H1 (cell line): ENCODE measurements at places on chromosomes 6 and 20. TPM values are rescaled to one million over a fixed set of nuclear protein-coding genes. Genes with fewer than 3 reads are reported as not detected.
A peak's percentile ranks its signal among the peaks of the same experiment; 100 is the strongest.

- H3K27me3 ChIP-seq, result peaks cover 5% of the 10 kb centered on the region
- H3K4me3 ChIP-seq, result peak overlapping the region; percentile 6; the same call in 1 of the 2 replicates
Observed at GRCh38 chr20:59526242-59527225, 77.8 kb upstream of the PHACTR3 start.

DNA sequence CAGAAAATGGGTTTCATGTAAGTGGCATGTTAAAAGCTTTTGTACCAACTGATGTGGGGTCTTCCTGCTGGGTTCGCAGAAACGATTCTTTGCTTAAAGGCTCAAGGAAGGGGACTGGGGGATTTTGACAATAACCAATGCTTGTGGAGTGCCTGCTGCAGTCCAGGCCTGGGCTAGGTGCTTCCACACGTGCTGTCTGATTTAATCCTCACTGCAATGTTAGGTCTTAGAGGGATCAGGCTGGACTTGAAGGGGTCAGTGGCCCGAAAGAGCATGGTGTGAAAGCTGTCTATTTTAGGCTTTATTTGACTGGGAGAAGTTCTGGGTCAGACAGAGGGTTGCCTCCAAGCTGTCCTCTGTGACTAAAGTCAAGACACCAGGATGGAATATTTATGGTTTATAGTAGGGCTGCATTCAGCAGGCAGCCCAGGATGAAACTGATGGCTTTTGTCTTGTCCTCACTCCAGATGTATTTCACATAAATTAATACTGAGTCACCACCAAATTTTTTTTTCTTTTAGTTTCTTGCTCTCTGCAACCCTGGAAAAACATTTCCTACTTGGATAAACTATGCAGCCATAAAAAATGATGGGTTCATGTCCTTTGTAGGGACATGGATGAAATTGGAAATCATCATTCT, 219.1 kb downstream of the ZMYND8 start:
- DNase-seq, result no peak
- no peaks in the 10 kb centered on the region for H3K27me3 ChIP-seq
- H3K36me3 ChIP-seq, result no peaks in the 10 kb centered on the region
- H3K4me1 ChIP-seq, result no peaks in the 10 kb centered on the region
- H3K27ac ChIP-seq, result no peak overlapping the region

DNA sequence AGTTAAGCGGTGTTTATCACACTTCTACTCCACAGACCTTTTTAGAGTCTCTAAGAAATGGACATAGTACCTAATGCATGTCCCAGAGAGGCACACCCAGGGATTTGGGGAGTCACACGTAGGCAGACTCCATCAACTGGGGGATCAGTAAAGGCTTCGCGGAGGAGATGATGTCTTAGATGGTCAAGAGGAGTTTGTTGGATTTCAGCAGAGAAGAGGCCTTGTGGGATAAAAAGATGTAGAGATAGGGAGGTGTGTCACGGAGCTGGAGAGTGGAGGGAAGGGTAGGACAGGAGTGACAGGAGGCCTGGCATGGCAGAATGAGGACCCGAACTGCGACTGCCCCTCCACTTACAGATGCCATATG, 9.1 kb downstream of the DYNLRB1 start:
- H3K27me3 ChIP-seq, result no peaks in the 10 kb centered on the region
- no peak for DNase-seq
- peaks cover 3% of the 10 kb centered on the region; the same call in 1 of the 2 replicates for H3K4me1 ChIP-seq
- H3K4me3 ChIP-seq, result no peak overlapping the region
- H3K36me3 ChIP-seq, result peaks cover 19% of the 10 kb centered on the region

GRCh38 chr6:106912091-106912490, 62.4 kb downstream of the CD24 start:
- DNase-seq, result no peak
- no peak overlapping the region for H3K4me3 ChIP-seq
- no peaks in the 10 kb centered on the region for H3K36me3 ChIP-seq
- no peaks in the 10 kb centered on the region for H3K27me3 ChIP-seq

POLH gene
- 11.3 and 12.4 TPM in 2 replicates for total RNA-seq

DNA sequence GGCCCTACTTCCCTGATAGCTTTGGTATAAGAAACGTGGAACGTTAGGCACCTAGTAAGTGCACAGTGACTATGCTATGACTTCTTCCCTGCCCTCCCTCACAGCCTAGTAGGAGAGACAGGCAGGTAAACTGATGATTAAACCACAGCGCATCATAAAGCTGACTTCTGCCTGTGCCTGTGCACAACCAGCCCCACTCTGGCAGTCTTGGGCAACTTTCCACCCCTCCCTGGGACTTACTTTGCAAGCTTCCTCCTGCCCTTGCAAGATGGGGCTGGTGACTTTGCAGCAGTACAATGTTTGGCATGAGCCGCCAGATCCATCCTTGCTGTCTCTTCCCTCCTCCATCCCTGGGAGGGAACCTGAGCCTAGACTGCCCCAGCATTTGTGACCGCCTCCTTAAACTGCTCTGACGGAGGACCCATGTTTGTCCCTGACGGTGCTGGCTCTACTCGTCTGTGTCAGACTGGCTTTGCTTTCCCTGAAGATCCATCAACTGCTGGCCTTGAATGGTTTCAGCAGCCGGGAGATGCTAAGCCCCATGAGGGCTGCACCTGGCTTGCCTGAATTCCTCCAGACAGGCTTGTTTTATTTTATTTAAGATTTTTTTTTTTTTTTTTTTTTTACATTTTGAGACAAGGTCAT, 36.1 kb downstream of the EFCAB8 start:
- no peak for DNase-seq
- H3K36me3 ChIP-seq, result no peaks in the 10 kb centered on the region
- no peak overlapping the region; the same call in 1 of the 2 replicates for H3K27ac ChIP-seq
- H3K4me1 ChIP-seq, result peaks cover 10% of the 10 kb centered on the region
- no peaks in the 10 kb centered on the region for H3K27me3 ChIP-seq

RNF146 gene
- 28.8 and 30.8 TPM in 2 replicates for total RNA-seq

DNA sequence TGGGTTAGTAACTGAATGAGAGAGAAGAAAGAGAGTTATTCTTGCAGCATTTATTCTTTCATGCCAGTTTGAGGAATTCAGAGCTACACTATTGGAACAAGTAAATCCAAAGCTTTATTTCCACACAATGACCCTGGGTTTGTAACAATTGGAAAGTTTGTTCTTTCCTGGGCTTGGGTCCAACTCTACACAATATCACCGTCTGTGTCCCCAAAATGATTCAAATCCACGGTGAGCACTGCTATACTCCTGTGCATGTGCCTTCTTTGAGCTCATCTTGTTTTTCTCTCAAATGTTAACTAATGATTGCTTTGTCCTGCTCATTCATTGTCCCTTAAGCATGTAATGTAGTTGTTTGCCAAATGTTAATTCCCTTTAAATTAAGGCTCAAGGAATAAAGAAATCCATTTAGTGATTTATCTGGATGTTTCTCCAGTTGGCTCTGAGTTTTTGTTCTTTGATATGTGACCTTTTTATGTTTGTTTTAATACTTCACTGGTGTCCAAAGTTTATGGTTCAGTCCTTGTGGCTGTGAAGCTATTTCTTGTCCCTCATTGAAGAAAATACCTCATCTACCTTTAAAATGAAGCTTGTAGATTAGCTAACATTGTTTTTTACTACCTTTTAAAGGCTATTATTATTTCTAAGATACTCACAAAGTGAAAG, 20.5 kb upstream of the CRISP3 start:
- H3K27me3 ChIP-seq, result no peaks in the 10 kb centered on the region
- no peak for DNase-seq
- no peaks in the 10 kb centered on the region for H3K4me1 ChIP-seq
- H3K4me3 ChIP-seq, result no peak overlapping the region

LAMA2 gene
- 3.6 and 3.8 TPM in 2 replicates for total RNA-seq

CEP162 gene
- 10.4 and 10.6 TPM in 2 replicates for total RNA-seq

ZNF334 gene
- 15.9 and 17.8 TPM in 2 replicates for total RNA-seq

MRPL14 gene
- total RNA-seq, result 81.8 and 82.0 TPM in 2 replicates

- no peak for DNase-seq
- H3K4me1 ChIP-seq, result 0 out of 2 replicates have a peak, but pooled peaks cover 2% of the 10 kb centered on the region
- H3K36me3 ChIP-seq, result no peaks in the 10 kb centered on the region
- no peaks in the 10 kb centered on the region for H3K27me3 ChIP-seq
Observed at GRCh38 chr6:47700053-47700452, 1.7 kb downstream of the ADGRF4 start.

TUBE1 gene
- total RNA-seq, result 14.8 and 15.9 TPM in 2 replicates

- no peak overlapping the region for H3K27ac ChIP-seq
- H3K4me1 ChIP-seq, result no peaks in the 10 kb centered on the region
- no peak overlapping the region for H3K4me3 ChIP-seq
- DNase-seq, result no peak
Observed at GRCh38 chr6:97361286-97361685, 78.3 kb upstream of the MMS22L start.

- H3K4me3 ChIP-seq, result no peak overlapping the region
- H3K27ac ChIP-seq, result no peak overlapping the region
- DNase-seq, result no peak
- peaks cover 12% of the 10 kb centered on the region for H3K4me1 ChIP-seq
Observed at GRCh38 chr6:40986364-40986763, 52.7 kb downstream of the UNC5CL start.

DNA sequence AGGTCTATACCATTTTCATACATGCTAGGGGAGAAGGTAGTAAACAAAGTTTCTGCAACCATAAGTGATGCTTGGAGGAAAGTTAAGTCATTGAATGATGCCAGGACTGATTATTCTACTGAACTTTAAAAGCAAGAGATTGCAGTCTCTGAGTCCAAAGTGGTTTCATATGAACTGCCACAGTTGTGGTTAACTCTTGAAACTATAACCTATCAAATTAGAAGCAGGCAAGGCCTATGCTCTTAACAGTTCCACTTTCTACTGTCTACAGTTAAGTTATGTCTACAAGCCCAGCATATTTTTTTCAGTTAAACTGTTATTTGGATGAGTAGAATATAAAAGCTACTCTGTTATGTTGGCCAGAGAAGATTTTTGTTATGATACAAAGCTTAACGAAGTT, 326.5 kb upstream of the RUNX2 start:
- H3K27ac ChIP-seq, result no peak overlapping the region
- no peak for DNase-seq
- no peaks in the 10 kb centered on the region for H3K36me3 ChIP-seq
- H3K4me3 ChIP-seq, result no peak overlapping the region
- H3K27me3 ChIP-seq, result no peaks in the 10 kb centered on the region

- no peaks in the 10 kb centered on the region for H3K27me3 ChIP-seq
- no peak overlapping the region for H3K27ac ChIP-seq
- H3K36me3 ChIP-seq, result no peaks in the 10 kb centered on the region
- no peak for DNase-seq
Observed at GRCh38 chr20:41563087-41563486, 55.1 kb downstream of the CHD6 start.
